Calu3 (cell line): ENCODE measurements at places on chromosomes 16 and 17. TPM values are rescaled to one million over a fixed set of nuclear protein-coding genes. Genes with fewer than 3 reads are reported as not detected.

GRCh38 chr17:38702166-38702915 lies 2.7 kb upstream of the MLLT6 start:
- peak; percentile 99 for DNase-seq
- peaks cover 37% of the 10 kb centered on the region for H3K4me1 ChIP-seq
- peak overlapping the region; percentile 90 for H3K27ac ChIP-seq
- peaks cover 33% of the 10 kb centered on the region for H3K27me3 ChIP-seq
- H3K4me3 ChIP-seq = peak overlapping the region; percentile 85
- peaks cover 63% of the 10 kb centered on the region for H3K36me3 ChIP-seq

TMEM186 gene
- 20.9 and 23.6 TPM in 2 replicates for total RNA-seq

GRCh38 chr16:74605746-74606520 lies 981 bp downstream of the GLG1 start:
- H3K27me3 ChIP-seq = no peaks in the 10 kb centered on the region
- DNase-seq = no peak
- peaks cover 43% of the 10 kb centered on the region for H3K4me1 ChIP-seq
- peak overlapping the region; percentile 94 for H3K4me3 ChIP-seq

GRCh38 chr16:81574168-81574567 lies 129.6 kb downstream of the CMIP start:
- H3K27me3 ChIP-seq = no peaks in the 10 kb centered on the region
- peaks cover 8% of the 10 kb centered on the region for H3K36me3 ChIP-seq
- no peak for DNase-seq
- H3K27ac ChIP-seq = no peak overlapping the region

DNA sequence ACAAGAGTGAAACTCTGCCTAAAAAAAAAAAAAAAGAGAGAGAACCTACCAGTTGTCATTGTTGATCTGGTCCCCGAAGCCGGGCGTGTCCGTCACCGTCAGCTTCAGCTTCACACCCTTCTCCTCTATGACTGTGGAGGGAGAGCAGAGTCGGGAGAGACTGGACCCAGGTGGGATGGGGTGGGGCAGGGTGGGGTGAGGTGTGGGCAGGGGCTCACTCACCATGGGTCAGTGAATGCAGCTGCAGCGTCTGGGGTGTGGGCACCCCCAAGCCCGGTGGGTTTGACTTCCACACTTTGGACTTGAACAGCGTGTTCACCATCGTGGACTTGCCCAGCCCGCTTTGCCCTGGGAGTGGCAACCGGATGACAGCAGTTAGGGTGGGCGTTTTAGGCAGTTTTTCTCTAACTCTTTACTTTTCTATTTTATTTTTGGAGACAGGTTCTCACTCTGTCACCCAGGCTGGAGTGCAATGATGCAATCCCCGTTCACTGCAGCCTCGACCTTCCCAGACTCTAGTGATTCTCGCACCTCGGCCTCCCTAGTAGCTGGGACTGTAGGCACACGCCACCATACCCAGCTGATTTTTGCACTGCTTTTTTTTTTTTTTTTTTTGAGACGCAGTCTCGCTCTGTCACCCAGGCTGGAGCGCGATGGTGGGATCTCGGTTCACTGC lies 2.2 kb downstream of the SEPTIN12 start:
- H3K27ac ChIP-seq = no peak overlapping the region
- H3K27me3 ChIP-seq = no peaks in the 10 kb centered on the region
- DNase-seq = no peak
- H3K4me1 ChIP-seq = peaks cover 27% of the 10 kb centered on the region
- peaks cover 4% of the 10 kb centered on the region for H3K36me3 ChIP-seq

GRCh38 chr17:51091635-51092034 lies 29.0 kb downstream of the SPAG9 start:
- H3K36me3 ChIP-seq = peaks cover 13% of the 10 kb centered on the region
- H3K4me1 ChIP-seq = peaks cover 30% of the 10 kb centered on the region
- no peaks in the 10 kb centered on the region for H3K27me3 ChIP-seq
- no peak overlapping the region for H3K27ac ChIP-seq

GRAP gene
- not detected in 2 replicates for total RNA-seq

- H3K27ac ChIP-seq = peak overlapping the region; percentile 44
- H3K4me3 ChIP-seq = no peak overlapping the region
- H3K4me1 ChIP-seq = peaks cover 9% of the 10 kb centered on the region
- peaks cover 42% of the 10 kb centered on the region for H3K27me3 ChIP-seq
- DNase-seq = no peak
These were observed 25.3 kb downstream of the ZNF778 start for GRCh38 chr16:89242795-89243200.

DNA sequence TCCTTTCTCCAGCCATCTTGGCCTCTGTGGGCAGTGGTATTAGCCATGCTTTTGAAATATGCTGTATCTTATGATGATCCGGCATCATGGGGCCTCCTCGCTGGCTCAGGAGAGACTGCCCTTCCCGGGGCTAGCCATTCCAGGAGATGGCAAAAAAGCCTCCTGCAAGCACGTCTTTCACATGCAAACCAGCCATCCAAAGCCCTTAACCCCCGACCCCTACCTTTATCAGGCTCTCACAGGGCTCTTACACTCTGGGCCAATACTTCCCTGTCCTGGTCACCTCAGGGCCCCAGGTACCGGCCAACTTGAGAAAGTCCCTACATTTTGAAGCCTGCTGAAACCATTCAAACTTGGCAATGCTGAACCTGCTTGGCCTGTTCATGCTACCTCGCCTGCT lies 36.4 kb downstream of the MYH13 start:
- DNase-seq = no peak
- no peaks in the 10 kb centered on the region for H3K27me3 ChIP-seq
- no peaks in the 10 kb centered on the region for H3K4me1 ChIP-seq
- no peak overlapping the region for H3K4me3 ChIP-seq
- no peaks in the 10 kb centered on the region for H3K36me3 ChIP-seq

GRCh38 chr17:4187076-4187475 lies 44.1 kb downstream of the CYB5D2 start:
- H3K36me3 ChIP-seq = peaks cover 19% of the 10 kb centered on the region
- H3K4me3 ChIP-seq = no peak overlapping the region
- no peak overlapping the region for H3K27ac ChIP-seq

TK1 gene
- 89.7 and 95.3 TPM in 2 replicates for total RNA-seq

SYCE1L gene
- total RNA-seq = 2.0 and 6.2 TPM in 2 replicates

DNA sequence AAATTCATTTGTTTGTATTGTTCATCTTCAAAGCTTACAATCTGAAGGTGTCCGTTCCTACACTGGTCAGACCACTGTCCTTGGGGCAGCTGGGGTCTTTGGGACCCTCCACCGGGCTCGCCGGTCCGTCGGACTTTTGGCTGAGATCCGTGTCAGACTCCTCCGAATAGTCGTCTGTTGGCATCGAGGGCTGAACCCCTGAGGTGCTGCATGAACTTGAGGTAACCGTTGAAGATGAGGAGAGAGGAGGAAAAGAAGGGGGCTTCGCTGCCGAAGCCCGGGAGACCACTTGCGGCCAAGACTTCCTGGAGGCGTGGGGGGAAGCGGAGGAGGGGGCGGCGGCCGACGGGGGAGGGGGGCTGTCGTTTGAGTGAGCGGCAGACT lies 260.8 kb downstream of the ZFHX3 start:
- peaks cover 12% of the 10 kb centered on the region for H3K4me1 ChIP-seq
- H3K27ac ChIP-seq = no peak overlapping the region
- H3K36me3 ChIP-seq = peaks cover 3% of the 10 kb centered on the region
- no peak for DNase-seq

DNA sequence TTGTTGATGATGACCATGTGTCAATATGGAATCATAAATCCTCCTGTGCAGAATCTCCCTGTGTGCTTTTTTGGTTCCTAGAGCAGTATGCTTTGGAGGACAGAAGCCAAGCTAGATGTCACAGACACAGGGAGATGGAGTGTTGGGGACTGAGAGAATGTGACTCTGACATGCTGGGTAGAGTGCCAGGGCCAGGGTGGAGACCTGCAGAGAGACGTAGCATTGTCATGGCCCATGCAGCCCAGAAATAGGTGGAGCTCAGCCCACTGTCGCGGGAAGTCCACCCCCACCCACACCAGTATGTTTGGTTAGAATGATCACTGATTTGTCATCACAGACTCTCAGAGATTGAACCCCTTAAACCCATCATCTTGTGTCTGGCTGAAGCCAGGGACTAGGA lies 39.2 kb upstream of the ADCY7 start:
- H3K27ac ChIP-seq = peak overlapping the region; percentile 39
- H3K4me3 ChIP-seq = no peak overlapping the region
- H3K27me3 ChIP-seq = no peaks in the 10 kb centered on the region
- H3K36me3 ChIP-seq = peaks cover 37% of the 10 kb centered on the region
- no peak for DNase-seq

- H3K4me1 ChIP-seq = peaks cover 16% of the 10 kb centered on the region
- H3K27ac ChIP-seq = peak overlapping the region; percentile 14
- peaks cover 27% of the 10 kb centered on the region for H3K36me3 ChIP-seq
- no peak for DNase-seq
These were observed 48.1 kb downstream of the XPO6 start for GRCh38 chr16:28163699-28164098.

MFSD6L gene
- total RNA-seq = 0.21 and 0.44 TPM in 2 replicates

- H3K36me3 ChIP-seq = peaks cover 55% of the 10 kb centered on the region
- DNase-seq = peak; percentile 46
- no peaks in the 10 kb centered on the region for H3K27me3 ChIP-seq
- peaks cover 24% of the 10 kb centered on the region for H3K4me1 ChIP-seq
- H3K27ac ChIP-seq = peak overlapping the region; percentile 97
These were observed 601 bp upstream of the RFWD3 start for GRCh38 chr16:74667255-74667700.

CIAO3 gene
- 51.9 and 58.4 TPM in 2 replicates for total RNA-seq

- no peaks in the 10 kb centered on the region for H3K36me3 ChIP-seq
- no peak overlapping the region for H3K4me3 ChIP-seq
- H3K27me3 ChIP-seq = peaks cover 10% of the 10 kb centered on the region
- peaks cover 9% of the 10 kb centered on the region for H3K4me1 ChIP-seq
- DNase-seq = no peak
These were observed 4.7 kb downstream of the PLEKHG4 start for GRCh38 chr16:67283826-67284555.

DNA sequence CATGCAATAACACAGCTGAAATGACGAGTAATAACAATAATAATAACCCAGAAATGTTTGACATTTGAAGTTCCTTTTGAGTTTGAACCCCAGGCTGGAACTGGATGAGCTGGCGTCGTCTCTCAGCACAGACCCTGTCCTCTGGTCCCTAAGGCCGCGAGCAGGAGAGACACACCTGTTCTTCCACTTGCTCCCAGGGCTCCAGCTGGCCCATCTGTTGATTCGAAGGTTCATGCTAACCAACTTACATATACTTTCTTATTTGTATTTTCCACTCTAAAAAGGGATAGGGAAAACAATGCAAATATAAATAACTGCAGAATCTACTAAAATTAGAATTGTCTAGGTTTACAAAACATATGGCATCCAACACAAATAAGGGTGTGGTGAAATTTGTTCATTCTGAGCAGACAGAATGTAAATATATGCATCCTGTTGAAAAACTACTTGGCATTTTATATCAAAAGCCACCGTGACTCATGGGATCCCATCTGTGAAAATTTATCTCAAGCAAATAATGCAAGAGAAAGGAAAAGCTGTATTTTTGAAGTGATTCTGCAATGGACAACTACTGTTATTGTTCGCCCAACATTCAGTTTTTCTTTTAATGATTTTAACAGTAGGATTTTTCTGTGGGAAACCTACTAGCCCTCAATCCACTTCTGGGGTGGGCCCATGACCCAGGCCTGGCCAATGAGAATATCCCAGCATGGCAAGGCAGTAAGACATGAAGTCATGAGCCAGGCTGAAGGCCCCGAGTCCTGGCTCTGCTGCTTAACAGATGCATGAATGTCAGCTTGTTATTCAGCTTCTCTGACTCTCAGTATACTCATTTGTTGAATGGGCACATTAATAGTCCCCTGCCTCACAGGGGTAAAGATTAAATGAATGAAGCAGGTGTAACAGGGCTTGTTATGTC lies 13.2 kb upstream of the RGS9 start:
- no peak for DNase-seq
- H3K4me1 ChIP-seq = no peaks in the 10 kb centered on the region
- H3K4me3 ChIP-seq = peak overlapping the region; percentile 64
- no peak overlapping the region for H3K27ac ChIP-seq

GRCh38 chr17:64387545-64388171 lies 3.0 kb downstream of the PECAM1 start:
- H3K4me1 ChIP-seq = peaks cover 21% of the 10 kb centered on the region
- H3K36me3 ChIP-seq = peaks cover 11% of the 10 kb centered on the region
- H3K27ac ChIP-seq = no peak overlapping the region

- peaks cover 32% of the 10 kb centered on the region for H3K27me3 ChIP-seq
- no peak overlapping the region for H3K4me3 ChIP-seq
- no peak overlapping the region for H3K27ac ChIP-seq
- peaks cover 36% of the 10 kb centered on the region for H3K4me1 ChIP-seq
These were observed 81.4 kb upstream of the CRHR1 start for GRCh38 chr17:45702666-45703266.

DNA sequence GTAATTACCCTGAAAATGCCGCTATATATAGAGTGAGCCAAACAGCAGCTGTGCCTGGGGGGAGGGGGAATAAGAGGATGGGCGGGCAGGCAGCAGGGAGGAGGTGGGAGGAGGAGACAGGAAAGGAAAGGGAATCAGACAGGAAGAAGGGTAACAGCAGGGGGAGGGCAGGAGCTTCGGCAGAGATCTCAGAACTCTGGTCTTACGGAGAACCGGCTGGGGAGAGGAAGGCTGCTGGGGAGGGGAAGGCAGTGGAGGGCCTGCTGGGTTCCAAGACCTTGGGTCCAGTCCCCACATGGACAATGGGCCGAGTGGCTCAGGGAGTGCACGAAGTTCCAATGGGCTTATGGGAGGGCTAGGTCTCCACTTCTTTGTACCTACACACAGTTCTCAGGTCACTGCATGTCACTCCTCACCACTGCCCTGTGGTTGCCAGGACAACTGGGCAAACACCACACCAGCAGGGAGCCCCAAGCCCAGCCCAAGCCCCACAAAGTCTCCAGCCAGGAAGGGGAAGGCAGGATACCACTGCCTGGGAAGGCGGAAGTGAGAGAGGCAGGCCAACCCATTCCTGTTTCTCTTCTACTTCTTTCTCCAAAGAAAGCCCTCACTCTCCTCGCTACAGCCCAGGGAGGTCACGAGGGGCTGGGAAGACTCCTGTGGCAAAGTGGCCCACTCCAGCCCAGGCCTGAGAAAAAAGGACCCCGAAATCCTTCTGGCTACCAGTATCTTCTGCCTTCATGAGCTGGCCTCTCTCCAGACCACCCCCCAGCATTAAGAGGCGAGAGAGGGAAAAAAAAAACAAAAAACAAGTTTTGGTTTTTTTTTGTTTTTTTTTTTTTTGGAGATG lies 25.3 kb downstream of the G6PC3 start:
- DNase-seq = peak; percentile 71
- H3K27ac ChIP-seq = peak overlapping the region; percentile 51
- H3K4me1 ChIP-seq = peaks cover 9% of the 10 kb centered on the region
